ENCODE measurements at places on chromosomes 13 and 19. TPM values are rescaled to one million over a fixed set of nuclear protein-coding genes. Genes with fewer than 3 reads are reported as not detected.

The ZNF724 gene
- total RNA-seq, result 16.1 TPM

The SOHLH2 gene
- not detected for total RNA-seq

The ZNF649 gene
- 10.7 TPM for total RNA-seq

The NLRP5 gene
- total RNA-seq, result not detected

The ACTMAP gene
- 9.4 TPM for total RNA-seq

The CD177 gene
- total RNA-seq, result not detected

The LRG1 gene
- total RNA-seq, result 0.24 TPM

GRCh38 chr19:11435057-11435832 is at the start of the genes ODAD3 and PRKCSH:
TSS of gene ODAD3 (minus strand) at chr19:11435121. CDS start at chr19:11435016, 105 bp downstream.
TSS of gene PRKCSH (plus strand) at chr19:11435635. CDS start at chr19:11436118, 483 bp downstream.
- DNase-seq, result peak; percentile 100

- DNase-seq, result no peak
Observed at GRCh38 chr13:19645000-19645399, 11.5 kb downstream of the MPHOSPH8 start.

GRCh38 chr19:38019396-38019724 is 112.4 kb downstream of the SIPA1L3 start:
- DNase-seq, result no peak

DNA sequence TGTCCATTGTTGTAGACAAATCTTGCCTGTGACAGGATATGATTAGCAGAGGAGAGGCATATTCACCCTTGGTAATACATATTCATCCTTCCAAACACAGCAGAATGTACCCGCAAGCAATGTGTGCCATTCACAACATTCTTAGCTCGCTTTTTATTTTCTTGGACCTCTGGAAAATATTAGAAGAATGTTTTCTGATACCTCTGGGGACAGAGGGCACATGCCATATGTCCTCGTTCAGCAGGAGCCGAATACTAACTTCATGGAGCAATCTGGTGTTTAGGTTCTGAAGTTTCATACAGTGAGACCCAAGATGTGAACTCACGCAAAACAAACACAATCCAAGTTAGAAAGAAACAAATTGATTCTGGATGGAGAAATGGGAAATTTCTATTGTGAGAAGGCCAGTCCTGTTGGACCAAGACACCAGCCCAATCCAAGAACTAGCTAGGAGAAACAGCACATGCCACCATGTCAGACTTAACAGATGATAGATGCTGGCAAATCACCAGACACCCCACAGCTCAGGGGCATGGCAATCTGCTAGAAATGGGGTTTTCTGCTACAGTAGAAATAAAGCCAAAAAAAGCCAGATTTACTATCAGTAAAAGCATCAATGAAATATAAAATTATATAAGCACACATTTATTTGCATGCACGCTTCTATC is 297.4 kb downstream of the DCLK1 start:
- no peak for DNase-seq

- peak; percentile 89 for DNase-seq
Observed at GRCh38 chr19:39052243-39052746, 19.9 kb upstream of the FBXO27 start.

GRCh38 chr19:33217881-33218280 is 7.8 kb downstream of the SLC7A10 start:
- no peak for DNase-seq

DNA sequence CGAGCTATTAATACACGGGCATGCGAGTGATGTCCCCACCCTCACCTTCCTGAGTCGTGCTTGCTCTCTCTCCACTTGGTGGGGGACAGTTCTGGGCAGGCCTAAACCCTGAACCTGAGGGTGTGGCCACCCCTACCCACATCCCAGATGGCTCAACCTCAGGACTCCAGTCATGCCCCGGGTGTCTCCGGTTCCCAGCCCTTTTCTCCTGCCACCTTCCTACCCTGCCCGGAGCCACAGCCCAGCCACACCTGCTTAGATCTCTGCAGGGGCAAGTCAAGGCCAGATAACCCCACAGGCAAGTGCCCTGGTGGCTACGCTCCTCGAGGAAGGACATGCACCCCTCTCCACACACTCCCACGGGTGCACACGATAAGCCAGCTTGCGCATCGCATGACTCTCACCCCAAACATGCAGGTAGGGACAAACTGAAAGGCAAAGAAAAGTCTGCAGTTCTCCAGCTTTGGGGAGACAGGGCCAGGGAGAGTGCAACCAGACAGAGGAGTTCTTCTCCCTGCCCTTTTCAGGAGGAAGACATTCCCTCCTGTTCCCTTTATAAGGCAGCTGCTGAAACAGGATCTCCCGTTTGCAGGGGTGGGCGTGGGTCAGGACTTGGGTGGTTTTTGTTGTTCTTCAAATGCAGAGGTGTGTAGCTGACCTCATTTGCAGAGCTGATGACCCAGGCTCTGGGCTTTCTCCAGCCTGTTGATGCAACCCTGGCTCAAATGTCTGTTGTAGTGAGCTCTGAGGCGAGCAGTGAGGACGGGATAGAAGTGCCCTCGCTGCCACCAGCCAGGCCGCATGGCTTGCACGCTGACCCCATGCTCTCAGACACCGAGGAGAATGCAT is 88.6 kb downstream of the DPF1 start:
- DNase-seq, result no peak

GRCh38 chr19:49716154-49716553 is 25.2 kb downstream of the CPT1C start:
- DNase-seq, result no peak

GRCh38 chr13:108682714-108683113 is 53.3 kb downstream of the MYO16 start:
- no peak for DNase-seq

DNA sequence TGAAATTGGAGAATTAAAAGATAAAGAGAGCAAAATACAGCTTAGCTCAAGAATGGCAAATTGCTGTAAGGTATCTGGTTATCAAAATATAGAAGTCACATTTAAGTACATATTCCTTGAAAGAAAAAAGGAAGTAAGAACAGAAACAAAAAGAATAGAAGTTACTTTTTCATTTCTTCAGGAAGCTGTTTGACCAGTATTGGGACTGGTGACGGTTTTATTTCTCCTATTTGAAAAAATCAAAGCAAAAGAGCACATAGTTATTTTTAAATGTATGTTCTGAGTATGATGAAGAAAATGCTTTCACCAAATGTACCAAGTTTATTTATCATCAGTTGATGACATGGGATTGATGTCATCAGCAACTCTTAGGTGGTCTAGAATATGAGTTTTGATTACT is 83.1 kb upstream of the OXGR1 start:
- no peak for DNase-seq

- DNase-seq, result no peak
Observed at GRCh38 chr19:341386-342127, 3.0 kb downstream of the MIER2 start.

DNA sequence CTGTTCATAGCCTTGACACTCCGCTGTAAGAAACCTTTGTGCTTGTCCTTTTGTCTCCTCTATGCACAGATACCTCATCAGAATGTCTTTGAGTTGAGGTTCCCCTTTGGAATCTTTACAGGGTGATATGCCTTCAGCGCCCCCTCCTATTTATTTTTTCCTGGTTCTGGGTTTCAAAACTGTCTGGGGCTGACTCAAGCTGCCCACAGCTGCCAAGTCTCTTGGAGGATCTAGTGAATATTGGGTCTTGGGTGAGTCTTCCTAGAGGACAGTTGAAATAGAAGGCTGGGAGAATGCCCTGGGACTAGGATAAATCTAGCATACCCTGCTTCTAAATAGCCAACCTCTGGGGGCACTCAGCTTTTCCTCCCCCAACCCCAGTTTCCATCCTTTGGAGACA is 930 bp downstream of the ZNF136 start:
- DNase-seq, result no peak

DNA sequence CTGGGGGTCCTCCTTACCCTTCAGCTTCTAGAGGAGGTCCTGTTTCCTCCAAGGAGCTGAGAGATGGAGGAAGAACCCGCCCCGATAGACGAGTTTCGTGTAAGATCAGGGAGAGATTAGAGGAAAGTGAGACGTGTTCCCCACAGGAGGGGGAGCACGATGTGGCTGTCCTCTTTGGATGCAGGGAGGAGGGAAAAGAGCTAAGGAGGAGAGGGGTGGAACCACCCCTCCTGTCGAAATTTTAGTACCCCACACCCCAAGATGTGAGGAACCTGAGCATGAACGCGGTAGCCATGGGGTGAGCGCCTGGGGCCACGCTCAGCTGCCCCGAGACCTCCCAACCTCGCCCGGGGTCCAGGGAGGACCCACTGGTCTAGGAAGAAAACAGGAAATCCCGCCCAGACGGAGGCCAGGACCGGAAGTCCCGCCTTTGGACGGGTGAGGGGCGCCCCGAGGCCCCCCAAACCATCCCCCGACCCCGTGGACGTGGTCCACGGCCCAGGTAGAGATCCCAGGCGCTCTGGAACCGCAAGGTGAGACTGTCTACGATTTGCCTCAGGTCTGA is 1.2 kb downstream of the AKT1S1 start:
- DNase-seq, result peak; percentile 91

- DNase-seq, result no peak
Observed at GRCh38 chr13:46948338-46948737, 51.5 kb upstream of the HTR2A start.

- no peak for DNase-seq
Observed at GRCh38 chr19:9995084-9995483, 15.2 kb downstream of the COL5A3 start.

DNA sequence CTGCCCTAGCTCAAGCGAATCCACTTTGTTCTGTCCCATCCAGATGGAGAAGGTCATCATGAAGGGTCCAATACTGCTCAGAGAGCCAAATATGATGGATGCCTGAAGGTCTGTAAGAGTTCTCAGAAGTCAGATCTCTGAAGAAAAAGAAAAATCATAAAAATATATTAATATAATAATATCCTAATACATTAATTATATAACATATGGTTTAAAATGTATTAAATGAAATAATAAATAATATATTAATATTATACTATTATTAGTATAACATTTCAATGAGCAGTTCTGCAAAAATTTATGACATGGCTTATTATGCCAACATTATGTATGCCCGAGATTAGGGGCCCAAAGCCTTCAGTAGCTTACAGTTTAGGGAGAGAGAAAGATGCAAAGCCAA is 78.2 kb upstream of the GPR12 start:
- no peak for DNase-seq

GRCh38 chr13:48770372-48770771 is 116.6 kb downstream of the CYSLTR2 start:
- no peak for DNase-seq

DNA sequence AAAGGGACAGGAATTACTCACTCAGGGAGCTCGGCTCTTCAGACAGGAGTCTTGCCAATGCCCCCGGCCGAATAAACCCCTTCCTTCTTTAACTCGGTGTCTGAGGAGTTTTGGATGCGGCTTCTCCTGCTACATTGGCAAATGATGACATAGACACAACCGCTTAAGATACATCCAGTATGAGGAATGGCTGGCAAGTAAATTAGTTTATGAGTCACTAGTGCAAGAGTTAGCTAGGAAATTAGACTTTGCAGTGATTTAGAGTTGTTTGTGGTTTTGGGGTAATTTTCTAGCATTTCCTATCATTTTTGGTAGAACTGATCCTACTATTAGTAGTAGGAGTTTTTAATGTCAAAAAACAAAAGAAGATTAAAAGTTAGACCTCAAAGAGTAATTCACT is 166.2 kb downstream of the SLITRK1 start:
- no peak for DNase-seq

DNA sequence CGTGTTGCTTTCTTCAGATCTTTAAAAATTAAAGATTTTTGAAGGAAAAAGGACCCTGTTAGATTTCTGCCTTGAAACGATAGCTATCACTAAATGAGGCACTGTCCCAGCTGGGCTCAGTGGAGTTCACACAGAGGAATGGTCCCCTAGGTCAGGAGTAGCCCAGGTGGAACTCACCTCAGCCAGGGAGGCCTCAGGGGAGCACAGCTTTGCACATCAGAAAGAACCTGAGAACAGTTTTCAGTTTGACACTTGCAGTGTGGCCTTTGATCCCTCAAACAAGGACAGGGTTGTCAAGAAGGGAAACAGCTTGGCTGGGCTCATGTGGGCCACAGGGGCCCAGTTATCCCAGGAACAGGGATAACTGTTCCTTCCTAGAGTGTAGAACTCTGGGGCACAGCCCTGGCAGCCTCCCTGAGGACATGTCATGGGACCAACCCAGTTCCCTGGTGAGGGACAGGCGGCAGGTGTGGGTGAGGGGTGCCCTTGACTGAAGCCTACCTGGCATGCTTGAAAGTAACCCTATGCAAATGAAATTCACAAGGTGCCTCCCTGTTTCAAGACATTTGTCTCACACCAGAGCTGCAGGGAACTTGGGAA is 59.4 kb downstream of the CHST8 start:
- no peak for DNase-seq

DNA sequence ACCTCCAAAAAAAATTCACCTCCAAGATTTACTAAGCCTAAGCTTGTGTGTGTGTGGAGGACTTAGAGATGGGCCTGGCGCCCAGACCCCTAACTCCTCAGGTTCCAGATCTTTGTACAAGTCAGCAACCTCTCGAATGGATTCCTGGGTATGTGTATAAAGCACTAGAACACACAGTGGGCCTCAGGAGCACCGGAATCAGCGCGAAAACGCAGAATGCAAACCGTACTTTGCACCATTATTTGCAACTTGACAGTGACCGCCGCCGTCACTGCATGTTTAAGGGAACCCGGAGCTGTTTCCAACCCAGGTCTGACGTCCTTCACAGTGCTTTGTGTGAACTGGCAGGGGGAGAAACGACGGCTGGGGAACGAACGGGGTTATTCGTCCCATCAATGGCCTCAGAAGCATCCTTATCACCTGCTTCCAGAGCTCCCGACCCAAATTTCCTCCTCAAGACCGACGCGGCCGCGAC is 688 bp downstream of the ZNF606 start:
- DNase-seq, result peak; percentile 76

DNA sequence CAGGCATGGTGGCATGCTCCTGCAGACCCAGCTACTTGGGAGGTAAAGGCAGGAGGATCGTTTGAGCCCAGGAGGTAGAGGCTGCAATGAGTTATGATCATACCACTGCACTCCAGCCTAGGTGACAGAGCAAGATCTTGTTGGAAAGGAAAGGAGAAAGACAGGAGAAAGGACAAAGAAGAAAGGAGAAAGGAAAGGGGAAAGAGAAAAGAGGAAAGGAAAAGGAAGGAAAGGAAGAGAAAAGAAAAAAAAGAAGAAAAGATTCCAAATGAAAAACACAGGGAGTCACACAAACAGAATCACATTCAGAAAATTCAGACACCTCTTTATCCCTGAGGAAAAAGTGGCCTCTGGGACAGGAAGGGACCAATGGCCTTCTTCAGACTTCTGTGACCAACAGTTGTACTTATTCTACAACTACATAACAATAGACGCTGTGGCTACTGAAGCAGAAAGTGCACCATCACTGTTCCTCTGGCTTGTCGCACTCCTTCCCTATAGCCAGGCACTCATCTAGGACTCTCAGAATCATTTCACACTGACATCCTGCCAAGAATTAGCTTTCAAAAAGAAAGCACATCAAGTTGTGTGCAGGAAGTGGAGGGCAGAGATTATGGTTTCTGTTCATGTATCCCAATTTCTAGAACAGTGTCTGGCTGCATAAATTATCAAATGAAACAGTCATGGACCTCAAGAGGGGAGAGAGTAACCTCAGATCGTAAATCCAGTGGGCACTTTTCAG is 5.9 kb downstream of the MTMR6 start:
- DNase-seq, result peak; percentile 59

All from activated CD4-positive, alpha-beta T cell treated with anti-CD3 and anti-CD28 coated beads, Interleukin-2, amount 10 ng/mL, durations not matched to agents 24 days and 14 days (primary cell).